ENCODE measurements at places on chromosomes 4 and X.

DNA sequence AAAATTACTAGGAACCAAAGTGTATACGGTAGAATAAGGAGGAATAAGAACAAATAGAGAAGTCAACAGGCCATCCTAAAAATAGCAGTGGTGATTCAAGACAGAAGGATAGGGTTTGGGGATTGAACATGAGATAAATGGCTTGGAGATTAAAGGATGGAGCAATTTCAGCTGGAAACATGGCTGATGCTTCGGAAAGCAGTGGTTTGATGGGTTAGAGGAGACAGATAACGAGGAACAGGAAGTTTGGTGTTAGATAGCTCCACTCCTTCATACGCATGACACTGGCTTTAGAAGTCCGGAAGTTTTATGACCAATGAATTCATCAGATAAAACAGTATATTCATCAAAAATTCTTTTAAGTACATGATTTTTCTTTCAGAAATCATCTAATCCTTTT, 70.8 kb upstream of the GALNTL6 start:
- DNase-seq = no peak

DNA sequence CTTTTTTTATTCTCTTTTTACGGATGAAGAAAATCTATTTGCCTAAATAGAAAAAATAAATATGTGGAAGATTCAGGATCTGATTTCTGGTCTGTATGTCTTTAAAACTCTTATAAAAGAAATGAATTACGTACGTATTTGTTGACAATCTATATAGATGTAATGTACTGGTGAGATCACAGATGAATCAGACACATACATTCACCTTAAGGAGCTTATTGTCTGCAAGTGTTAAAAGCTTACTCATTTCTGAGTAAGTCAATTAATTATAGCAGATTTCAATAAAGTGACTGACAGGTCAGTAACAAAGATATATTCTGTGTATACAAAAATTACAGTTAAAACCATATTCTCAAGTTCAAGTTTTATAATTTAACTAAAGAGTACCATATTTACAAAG, 66.6 kb upstream of the NAF1 start:
- no peak for DNase-seq

DNA sequence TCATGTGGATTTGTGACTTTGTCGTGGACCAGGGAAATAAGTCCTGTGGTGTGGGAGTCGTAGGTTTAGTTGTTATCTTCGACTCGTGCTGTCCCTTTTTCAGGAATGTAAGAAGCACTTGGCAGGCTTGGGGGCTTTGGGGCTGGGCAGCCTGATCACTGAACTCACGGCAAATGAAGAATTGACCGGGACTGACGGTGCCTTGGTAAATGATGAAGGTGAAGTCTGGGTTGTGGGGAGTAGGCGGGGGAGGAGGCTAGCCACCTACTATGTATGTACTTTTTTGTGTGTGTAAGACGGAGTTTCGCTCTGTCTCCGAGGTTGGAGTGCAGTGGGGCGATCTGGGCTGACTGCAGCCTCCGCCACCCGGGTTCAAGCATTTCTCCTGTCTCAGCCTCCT, 1.2 kb downstream of the TAF1 start:
- DNase-seq = no peak

DNA sequence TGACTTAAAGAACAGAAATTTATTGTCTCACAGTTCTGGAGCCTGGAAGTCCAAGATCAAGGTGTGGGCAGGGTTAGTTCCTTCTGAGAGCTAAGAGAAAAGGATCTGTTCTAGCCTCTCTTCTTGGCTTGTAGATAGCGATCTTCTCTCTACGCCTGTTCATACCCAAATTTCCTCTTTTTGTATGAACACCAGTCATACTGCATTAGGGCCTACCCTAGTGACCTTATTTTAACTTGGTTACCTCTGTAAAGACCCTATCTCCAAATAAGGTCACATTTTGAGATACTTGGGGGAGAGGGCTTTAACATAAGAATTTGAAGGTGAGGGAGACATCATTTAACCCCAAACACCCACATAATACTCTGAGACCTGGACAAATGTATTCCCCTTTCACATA, 55.6 kb upstream of the SPP1 start:
- no peak for DNase-seq

DNA sequence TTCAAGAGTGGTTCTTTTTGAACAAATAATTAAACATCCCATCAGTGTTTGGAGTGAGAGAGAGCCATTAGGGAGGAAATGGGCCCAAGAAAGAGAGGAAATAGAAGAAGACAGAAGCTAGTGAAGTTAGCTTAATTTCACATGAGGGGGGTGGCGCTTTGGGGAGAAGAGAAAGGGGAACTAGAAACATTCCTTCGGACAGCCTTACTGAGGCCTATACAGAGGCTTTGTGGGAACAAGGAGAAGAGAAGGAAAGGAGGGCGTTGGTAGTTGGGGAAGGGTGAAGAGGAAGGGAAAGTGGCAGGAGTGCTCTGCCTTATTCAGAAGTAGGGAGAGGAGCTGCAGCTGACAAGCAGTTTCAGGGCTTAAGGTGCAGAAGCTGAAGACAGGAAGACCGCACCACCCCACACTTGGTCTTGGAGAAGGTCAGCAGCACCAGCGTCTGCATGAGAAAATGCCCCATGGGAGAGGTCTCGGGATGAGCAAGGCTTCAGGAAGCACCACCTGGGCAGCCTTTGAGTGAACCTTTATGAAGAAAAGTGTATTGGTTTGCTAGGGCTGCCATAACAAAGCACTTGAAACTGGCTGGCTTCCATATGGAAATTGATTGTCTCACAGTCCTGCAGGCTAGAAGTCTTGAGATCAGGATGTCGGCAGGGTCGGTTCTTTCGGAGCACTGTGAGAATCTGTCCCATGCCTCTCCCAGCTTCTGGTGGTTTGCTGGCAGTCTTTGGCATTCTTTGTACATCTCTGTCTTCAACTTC, 85.1 kb downstream of the KIT start:
- DNase-seq = no peak
